ENCODE measurements at places on chromosomes 13 and 19.

DNA sequence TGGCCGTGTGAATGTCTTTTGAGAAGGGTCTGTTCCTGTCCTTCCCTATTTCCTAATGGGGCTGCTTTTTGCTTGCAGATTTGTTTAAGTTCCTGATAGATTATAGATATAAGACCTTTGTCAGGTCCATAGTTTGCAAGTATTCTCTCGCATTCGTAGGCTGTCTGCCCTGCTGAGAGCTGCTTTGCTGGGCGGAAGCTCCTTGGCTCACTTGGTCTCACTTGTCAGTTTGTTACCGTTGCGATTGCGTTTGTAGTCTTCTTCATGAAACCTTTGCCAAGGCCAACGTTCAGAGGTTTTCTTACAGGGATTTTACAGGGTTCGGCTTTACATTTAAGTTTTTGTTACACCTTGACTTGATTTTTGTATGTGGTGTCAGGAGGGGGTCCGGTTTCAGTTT lies 44.0 kb upstream of the TFDP1 start:
- DNase-seq, result no peak

GRCh38 chr19:15196360-15197005 lies 4.3 kb downstream of the NOTCH3 start:
- DNase-seq, result no peak

- no peak for DNase-seq
These were observed 29.6 kb downstream of the KLF5 start for GRCh38 chr13:73088332-73088935.

GRCh38 chr19:9914315-9915207 lies 21.8 kb downstream of the OLFM2 start:
- peak; percentile 86 for DNase-seq

DNA sequence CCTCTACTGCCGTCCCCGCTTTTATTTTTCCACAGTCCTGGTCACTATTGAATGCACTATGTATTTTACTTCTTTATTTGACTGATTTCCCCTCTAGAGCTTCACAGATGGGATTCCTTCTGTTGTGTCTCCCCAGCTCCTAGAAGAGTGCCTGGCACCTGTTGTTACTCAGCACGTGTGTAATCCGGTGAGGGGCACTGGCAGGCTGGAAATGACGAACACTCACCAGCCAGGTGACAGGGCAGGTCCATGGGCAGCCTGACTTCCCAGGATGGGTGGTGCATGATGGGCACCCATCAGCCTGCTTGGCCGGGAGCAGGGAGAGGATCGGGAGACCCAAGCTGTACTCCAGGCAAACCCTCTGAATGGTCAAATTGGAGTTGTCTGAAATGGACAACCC lies 67.2 kb downstream of the CEBPG start:
- DNase-seq, result no peak

- no peak for DNase-seq
These were observed 11.9 kb upstream of the PLAUR start for GRCh38 chr19:43681821-43682220.

- peak; percentile 78 for DNase-seq
These were observed 41.4 kb upstream of the SERP2 start for GRCh38 chr13:44331912-44332851.

DNA sequence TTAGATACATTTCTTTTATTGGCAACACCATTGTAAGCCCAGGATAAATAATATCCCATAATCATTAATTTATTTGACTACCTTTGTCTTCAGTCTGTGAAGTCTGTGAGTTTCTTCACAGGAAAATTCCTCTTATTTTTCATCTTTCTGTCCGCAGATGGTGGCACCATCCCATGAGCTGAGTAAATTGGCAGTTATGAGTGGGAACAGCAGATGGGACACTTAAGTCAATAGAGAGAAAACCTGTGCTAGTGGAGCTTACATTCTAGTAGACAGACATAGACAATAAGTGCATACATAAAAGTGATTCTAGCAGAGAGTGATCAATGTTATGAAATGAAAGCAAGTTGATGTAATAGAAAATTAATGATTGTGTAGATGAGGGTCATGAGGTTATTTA lies 638.2 kb upstream of the MIR17HG start:
- DNase-seq, result no peak

GRCh38 chr13:20945952-20946383 lies 43.4 kb upstream of the XPO4 start:
- DNase-seq, result no peak

DNA sequence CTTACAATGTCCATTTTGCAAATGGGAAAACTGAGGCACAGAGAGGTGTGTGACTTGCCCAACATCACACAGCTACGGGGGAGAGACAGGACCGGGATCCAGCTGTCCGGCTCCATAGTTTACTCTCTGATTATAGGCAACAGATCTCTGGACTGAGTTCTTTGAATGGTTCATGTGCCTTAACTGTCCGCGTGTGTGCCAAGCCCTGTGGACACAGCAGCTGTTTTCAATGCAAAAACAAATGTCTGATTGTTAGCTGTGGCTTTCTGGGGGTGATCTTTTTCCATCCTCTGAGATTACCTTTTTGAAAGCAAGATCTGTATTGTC lies 94.1 kb downstream of the KL start:
- DNase-seq, result no peak

DNA sequence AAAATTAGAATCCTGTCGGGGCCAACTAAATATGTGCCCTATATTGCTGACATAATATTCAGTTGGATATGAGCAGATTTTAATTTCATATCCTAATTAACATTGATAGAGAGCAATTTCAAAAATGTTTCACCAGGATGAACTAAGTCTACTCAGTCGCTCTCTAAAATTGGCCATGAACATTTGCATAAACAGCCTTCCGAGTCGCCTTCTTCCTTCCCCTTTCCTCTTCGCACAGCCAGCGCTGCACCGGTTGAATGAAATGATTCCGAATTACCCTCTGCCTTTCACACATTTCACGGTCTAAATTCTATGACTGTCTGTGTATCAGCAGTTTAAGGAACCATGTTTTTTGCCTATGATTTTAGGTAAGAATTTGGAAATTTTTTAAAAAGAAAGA lies 413.7 kb downstream of the LIG4 start:
- DNase-seq, result no peak

DNA sequence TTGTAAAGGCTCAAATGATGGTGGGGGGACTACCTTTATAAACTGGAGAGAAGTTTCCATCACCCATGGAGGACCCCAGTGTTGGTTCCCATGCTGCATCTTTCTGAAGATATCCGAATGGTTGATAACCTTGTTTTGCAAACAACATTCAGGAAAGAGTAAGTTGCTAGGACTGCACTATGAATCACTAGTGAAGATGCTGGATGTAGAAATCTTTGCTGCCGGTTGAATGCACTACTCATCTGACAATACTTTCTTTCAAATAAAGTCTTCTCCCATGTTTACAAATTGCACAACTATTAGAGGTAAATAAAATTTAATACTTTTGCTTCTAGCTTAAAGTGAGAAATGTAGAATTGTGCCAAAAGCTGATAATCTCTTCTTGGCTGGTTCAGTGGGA lies 198.4 kb upstream of the SLITRK6 start:
- no peak for DNase-seq

DNA sequence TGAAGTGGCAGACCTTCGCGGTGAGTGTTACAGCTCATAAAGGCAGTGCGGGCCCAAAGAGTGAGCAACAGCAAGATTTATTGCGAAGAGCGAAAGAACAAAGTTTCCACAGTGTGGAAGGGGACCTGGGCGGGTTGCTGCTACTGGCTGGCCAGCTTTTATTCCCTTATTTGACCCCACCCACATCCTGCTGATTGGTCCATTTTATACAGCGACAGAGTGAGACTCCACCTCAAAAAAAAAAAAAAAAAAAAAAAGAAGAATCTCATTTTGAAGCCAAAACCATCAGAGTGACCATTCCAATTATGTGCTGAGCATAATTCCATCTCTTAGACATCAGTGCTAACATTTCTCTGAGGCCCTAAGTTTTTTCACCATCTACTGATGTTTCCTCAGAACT lies 1.9 kb upstream of the ZNF552 start:
- DNase-seq, result no peak

- no peak for DNase-seq
These were observed 32.2 kb upstream of the TNFAIP8L1 start for GRCh38 chr19:4606921-4607678.

DNA sequence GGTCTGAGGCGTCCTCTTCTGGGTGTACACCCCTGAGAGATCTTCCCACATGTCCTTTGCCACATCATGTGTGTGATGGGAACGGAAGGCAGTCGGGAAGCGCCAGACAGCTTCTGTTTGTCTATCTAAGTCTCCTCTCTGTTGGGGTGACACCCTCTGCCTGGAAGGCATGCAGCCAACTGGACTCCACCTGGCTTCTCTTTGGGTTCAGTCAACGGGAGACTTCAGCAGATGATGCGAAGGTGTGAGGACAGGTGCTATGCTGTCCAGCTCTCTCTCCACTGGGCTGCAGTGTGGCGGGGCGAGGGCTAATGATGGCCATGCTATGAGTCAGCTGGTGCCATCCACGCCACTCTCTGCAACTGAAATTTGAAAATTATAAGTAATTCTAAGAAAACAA lies 14.3 kb upstream of the SBK3 start:
- DNase-seq, result no peak

DNA sequence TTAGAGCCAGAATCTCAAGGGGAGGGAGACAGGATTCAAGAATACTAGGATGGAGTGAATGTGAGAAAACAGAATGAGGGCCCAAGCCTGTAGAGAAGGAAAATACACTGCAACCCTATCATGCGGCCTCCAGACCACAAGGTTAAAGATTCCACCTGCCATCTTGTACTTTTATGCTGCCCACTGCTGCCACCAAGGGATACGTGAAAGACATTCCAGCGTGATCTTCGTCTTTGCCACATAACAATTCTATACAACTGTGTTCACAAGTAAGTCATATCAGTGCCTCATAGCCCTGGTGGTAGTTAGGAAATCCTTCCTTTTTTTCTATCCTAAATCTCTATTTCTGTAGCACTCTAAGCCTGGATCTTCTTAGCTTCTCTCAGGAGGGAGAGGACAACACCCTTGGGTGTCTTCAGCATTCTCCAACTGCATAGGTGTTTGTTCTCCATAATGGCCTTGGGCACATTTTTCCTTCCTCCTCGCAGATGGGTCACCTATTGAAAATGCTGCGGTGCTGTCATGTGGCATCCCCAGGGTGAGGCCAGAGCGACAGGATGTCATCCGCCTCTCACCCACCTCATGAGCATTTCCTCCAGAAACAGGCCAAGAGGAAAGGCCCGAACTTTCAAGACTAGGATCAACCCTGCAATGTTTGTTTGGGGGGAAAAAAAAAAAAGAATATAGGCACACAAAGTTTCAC lies 13.6 kb downstream of the TPT1 start:
- no peak for DNase-seq

- DNase-seq, result no peak
These were observed 95.5 kb downstream of the WTIP start for GRCh38 chr19:34577056-34577455.
